ENCODE measurements at places on chromosomes 2 and 18.

GRCh38 chr2:138421315-138421970 lies 80.1 kb upstream of the SPOPL start:
- DNase-seq, result no peak

DNA sequence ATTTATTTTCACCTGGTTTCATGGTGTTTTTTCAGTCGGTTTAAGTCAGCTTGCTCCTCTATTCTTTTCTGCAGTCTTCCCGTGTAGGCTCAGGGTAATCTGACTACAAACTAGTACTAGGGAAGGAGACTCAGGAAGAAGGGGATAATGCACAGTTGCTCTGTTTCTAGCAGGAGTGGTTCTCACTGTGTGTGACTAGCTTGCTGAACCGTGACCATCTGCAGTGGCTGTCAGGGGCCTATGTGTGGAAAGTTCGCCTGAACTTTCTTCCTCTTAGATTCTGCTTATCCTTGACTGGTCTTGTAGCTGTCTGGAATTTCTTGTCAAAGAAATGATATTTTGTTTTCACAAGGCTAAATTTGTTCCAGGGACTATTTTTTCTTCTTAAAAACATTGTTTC lies 46.3 kb upstream of the AQP4 start:
- DNase-seq, result no peak

DNA sequence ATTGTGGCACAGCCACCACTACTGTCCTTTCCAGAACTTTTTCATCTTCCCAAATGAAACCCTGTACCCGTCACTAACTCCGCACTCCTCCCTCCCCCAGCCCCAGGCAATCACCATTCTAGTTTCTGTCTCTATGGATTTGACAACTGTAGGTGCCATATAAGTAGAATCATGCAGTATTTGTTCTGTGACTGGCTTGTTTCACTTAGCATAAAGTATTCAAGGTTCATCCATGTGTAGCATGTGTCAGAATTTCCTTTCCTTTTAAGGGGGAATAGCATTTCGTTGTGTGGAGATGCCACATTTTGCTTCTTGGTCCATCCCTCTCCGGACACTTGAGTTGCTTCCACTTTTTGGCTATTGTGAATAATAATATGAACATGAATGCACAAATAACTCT lies 842 bp upstream of the CKAP2L start:
- no peak for DNase-seq

DNA sequence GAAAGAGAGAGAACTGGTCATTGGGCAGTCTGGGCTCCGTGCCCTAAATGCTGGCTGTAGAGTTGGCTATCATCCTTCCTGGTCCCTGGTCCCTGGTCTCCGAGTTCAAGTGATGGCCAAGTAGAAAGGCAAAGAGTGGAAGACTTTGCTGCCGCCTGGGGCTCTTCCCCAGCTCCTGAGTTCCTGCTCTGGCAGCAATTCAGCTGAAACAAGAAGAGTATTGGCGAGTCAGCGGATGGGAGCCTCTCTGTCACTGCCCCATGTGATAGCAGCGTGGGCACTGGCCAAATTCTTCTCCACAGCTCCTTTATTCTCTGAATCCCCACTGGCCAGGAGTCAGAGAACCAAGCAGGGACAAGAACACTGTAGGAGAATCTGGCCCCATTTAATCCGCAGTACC lies 351.0 kb upstream of the POU3F3 start:
- no peak for DNase-seq

Measured in GM19239 (cell line).